NCI-H1436 (cell line): ENCODE measurements at places on chromosomes 5 and 9.
A peak's percentile ranks its signal among the peaks of the same experiment; 100 is the strongest.

- no peak for DNase-seq
These were observed at the start of gene MSX2 for GRCh38 chr5:174724484-174725260. Gene MSX2 (plus strand): TSS chr5:174724582. CDS start chr5:174724660, 78 bp downstream.

GRCh38 chr5:90854169-90854568 is 295.6 kb downstream of the ADGRV1 start:
- no peak for DNase-seq

DNA sequence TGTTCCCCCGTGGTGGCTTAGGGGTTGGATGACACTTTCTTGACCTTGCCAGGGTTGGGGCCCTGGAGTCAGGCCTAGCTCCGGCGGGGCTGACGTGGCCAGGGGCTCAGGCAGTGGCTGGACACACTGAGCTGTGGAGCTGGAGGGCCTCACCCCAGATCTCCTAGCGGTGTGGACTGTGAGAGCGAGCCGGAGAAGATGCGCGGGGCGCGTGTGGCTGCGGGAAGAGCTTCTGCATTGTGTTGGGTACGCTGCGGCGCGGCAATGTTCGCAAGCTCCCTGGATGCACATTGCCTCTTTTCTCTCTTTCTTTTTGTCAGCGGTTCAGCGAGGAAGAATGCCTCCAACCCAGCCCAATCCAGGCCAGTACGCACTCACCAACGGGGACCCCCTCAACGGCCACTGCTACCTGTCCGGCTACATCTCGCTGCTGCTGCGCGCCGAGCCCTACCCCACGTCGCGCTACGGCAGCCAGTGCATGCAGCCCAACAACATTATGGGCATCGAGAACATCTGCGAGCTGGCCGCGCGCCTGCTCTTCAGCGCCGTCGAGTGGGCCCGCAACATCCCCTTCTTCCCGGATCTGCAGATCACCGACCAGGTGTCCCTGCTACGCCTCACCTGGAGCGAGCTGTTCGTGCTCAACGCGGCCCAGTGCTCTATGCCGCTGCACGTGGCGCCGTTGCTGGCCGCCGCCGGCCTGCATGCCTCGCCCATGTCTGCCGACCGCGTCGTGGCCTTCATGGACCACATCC is 4.8 kb downstream of the NR2F1 start:
- DNase-seq: no peak

GRCh38 chr5:149519601-149520000 is 31.6 kb downstream of the CSNK1A1 start:
- no peak for DNase-seq

DNA sequence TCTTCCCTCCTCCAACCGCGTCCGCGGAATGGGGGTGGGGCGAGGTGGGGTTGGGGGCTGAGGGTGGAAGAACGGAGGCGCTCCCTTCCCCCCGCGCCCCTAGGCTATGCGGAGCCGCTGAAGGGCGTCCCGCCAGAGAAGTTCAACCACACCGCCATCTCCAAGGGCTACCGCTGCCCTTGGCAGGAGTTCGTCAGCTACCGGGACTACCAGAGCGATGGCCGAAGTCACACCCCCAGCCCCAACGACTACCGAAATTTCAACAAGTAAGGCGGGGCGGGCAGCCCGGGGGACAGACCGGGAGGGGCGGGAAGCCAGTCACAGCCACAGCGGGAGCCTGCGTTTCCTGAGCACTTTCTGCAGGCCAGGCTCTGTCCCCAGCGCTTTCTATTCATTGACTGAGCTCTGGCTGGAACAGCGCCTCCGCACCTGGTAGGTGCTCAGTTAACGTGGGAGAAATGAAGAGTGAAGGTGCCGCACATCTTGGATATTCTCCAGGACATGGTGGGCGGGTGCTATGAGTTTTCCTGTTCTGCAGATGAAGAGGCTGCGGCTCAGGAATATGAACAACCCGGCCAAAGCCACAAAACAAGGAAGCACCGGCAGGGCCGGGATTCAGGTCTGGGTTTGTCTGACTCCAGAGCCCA is 11.3 kb downstream of the MYOZ3 start:
- no peak for DNase-seq

DNA sequence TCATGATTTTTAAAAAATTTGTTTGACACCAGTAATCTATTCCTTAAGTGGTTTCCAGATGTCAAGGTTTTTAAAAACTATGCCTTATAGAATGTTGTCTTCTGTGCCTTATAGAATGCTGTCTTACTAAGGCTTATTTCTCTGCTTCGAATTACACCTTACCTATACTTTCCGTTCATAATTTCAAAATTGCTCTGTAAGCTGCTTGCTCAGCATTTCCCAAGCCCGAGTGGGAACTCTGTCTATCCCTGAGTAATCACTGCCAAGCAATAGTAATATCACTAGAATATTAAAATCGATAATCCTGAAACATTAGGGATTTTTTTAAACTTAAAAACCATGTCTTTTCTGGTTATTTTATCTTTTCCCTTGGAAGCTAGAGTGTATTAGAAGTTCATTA is 376.3 kb downstream of the PIK3R1 start:
- no peak for DNase-seq

DNA sequence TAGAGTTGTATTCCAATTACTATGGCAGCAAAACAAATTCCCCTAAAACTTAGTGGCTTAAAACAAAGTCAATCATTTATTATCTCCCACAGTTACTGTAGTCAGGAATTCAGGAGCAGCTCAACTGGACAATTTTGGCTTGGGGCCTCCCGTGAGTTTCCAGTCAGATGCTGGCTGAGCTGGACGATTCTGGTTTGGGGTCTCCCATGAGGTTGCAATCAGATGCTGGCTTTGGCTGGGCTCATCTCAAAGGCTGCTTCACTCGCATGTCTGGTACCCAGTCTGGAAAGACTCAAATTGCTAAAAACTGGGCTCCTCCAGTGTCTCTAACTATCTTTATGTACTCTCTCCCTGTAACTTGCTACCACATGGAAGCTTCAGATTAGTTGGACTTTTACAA is 130.1 kb downstream of the C5orf15 start:
- DNase-seq: no peak

- no peak for DNase-seq
These were observed 46.8 kb upstream of the ATG10 start for GRCh38 chr5:81925009-81925408.

DNA sequence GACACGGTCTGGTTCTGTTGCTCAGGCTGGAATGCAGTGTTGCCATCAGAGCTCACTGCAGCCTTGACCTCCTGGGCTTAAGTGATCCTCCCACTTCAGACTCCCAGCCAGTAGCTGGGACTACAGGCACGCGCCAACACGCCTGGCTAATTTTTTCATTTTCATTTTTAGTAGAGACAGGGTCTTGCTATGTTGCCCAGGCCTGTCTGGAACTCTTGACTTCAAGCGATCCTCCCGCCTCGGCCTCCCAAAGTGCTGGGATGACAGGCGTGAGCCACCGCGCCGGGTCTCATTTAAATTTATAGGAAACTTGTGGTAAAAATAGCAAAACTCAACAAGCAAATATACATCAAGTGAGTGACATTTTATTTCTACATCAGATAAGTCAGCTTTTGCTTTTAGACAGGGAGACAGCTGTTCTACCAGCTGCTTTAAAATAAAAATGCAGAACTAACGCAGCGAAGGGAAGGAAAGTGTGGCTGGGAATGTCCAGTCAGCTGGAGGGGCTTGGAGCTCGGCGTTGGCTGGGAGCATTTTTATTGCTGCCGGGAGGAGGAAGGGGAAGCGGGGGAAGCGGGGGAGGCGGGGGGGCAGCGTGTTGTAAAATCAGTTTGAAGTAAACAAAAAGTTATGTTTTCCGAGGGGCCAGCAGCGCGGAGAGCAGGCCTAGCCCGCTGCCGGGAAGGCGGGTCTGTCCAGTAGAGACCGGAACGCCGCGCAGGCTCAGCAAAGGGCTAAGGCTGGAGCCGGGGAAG is 707 bp upstream of the ZFYVE16 start:
- no peak for DNase-seq

DNA sequence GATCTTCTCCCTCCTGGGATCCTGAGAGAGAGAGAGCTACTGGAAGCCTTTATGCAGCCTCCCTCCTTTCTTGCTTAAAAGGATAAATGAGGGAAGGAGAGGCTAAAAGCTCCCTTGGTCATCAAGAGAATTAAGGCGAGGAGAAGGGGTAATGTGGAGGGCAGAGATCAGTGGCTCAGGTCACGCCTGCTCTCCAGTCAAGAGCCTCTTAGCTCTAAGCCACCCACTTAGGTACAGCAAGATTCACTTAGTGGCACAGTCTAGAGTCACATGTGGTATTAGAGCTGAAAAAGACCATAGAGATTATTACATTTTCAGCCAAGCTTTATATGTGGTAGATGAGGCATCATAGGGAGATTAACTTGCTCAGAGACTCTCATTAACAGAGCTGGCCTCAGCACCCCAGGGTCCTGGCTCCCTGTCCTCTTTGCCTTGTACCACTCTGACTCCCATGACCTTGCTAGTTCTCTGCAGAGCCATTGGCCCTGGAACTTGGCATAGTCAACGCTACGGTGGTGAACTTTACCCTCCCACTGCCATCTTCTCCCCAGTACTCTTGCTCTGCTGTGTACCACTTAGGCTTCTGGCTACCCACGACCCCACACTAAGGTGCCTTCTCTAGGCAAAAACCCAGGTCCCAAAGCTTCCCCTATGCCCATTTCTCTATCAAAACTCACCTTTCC is 37.6 kb downstream of the MFAP3 start:
- DNase-seq: no peak

DNA sequence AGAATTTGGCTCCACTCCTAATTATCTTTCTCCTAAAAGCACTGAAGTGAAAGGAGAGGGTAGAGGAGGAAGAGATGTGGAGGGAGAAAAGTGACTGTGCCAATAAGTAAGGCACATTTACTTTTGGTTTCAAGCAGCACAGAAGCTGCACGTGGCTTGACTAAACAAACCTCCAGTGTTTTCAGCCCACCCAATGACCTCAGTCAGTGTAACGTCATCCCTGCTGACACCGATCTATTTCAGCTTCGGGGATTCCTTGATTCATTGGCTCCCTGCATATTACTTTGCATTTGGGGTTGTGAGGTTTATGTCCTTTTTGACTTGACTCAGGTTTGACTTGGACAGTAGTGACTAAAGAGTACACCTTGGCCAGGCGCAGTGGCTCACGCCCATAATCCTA is 35.6 kb upstream of the NIM1K start:
- DNase-seq: no peak

DNA sequence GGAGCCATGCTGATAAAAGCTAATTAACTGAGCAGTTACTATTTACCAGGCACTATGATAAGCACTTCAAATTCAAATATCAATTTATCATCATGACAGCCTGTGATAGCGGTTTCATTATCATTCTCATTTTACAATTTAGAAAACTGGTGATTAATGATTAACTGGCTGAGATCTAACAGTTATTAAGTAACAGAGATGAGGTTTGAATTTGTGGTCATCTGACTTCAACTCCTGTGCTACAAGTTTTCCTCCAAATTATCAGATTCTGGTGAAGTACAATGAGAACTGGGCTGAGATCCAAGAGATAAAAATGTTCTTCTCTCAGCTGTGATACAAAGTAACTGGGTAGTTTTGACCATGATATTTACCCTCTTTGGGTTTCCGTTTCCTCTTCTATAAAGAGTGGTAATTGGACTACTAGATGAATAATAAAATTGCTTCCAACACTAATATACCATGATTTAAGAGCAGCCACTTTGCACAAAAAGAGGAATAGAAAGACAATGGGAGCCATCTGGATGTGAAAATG is 74.5 kb upstream of the CCNG1 start:
- peak; percentile 53 for DNase-seq

GRCh38 chr5:60604771-60605170 is 95.2 kb downstream of the DEPDC1B start:
- no peak for DNase-seq

- no peak for DNase-seq
These were observed 69.1 kb upstream of the PUM3 start for GRCh38 chr9:2913026-2913425.

DNA sequence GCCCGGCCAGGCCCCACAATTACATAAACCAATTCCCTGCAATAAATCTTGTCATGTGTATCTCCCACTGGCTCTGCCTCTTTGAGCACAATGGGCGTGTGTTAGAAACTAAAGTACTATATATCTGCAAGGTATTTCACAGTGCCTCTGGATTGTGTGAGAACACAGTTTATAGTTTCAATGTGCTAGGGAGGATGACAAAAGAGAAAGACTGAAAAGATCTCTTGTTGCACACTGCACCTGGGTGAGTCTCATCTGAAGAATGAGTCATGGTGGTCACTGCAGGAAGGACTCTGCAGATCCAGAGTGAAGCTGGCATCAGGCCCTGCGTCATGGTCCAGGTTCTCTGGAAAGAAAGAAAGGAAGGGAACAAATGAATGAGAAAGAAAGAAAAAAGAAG is 20.7 kb upstream of the CTSV start:
- no peak for DNase-seq

- no peak for DNase-seq
These were observed 40.8 kb downstream of the FAM78A start for GRCh38 chr9:131235480-131235851.

DNA sequence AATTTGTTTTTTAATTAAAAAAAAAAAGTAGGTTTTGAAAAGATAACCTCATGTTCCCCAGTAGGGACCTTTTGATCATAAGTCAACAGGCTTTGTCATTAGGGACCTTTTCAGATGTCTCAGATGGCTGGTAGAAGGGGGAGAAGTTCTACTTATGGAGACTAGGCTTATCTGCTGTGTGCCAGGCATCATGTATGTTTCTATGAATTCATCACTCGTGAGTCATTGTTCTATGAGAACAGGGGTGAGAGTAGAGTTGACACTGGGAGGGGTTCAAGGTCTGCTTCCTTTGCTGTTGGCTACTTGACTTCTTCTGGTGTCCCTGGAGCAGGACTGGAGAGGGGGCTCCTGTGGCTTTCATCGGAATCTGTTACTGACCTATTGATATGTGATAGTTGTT is 138.8 kb downstream of the KDM4C start:
- DNase-seq: no peak

- DNase-seq: no peak
These were observed 46.2 kb upstream of the ANKRD55 start for GRCh38 chr5:56279291-56279690.

DNA sequence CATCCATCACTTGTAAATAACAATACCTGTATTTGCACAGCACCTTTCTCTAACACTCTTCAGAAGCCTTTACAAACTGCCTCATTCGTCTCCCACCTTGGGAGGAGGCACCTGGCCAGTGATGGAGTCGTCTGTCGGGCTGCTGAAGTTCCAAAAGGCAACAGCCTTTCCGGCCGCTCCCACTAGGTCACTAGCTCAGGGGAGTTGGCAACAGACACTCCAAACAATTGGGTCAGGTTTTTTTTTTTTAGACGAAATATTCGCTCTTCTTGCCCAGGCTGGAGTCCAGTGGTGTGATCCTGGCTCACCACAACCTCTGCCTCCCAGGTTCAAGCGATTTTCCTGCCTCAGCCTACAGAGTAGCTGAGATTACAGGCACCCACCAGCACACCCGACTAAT is 4.0 kb downstream of the DAP start:
- no peak for DNase-seq

GRCh38 chr9:16817002-16817401 is 53.5 kb downstream of the BNC2 start:
- no peak for DNase-seq

- DNase-seq: peak; percentile 31
These were observed 525 bp upstream of the AK3 start for GRCh38 chr9:4741365-4742089.

- DNase-seq: no peak
These were observed 49.6 kb downstream of the ZFR start for GRCh38 chr5:32394981-32395380.

GRCh38 chr5:174046558-174046957 is 1.1 kb downstream of the NSG2 start:
- no peak for DNase-seq
